ENCODE measurements at places on chromosomes 1 and 21.

- DNase-seq, result no peak
Observed at GRCh38 chr1:111878091-111878490, 111.4 kb downstream of the KCND3 start.

DNA sequence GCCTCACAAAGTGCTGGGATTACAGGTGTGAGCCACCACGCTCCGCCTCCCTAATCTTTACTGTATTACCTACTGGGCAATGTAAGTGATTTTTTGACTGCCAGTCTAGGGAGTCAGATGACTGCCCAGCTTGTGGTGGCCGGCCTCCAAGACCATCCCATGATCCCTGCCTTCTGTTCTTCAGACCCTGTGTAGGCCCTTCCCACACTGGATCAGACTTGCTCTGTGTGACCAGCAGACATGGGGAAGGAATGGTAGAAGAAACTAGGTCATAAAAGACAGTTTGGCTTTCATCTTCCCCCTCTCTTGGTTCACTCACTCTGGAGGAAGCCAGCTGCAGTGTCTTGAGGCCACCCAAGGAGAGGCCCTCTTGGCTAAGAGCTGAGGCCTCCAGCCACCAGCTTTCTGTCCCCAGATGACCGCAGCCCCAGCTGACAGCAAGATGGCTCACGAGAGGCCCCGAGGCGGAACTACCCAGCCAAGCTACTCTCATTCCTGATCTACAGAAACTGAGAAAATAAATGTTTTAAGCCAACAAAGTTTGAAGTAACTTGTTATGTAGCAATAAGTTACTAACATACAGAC is 14.5 kb upstream of the CBR3 start:
- DNase-seq, result peak; percentile 67

DNA sequence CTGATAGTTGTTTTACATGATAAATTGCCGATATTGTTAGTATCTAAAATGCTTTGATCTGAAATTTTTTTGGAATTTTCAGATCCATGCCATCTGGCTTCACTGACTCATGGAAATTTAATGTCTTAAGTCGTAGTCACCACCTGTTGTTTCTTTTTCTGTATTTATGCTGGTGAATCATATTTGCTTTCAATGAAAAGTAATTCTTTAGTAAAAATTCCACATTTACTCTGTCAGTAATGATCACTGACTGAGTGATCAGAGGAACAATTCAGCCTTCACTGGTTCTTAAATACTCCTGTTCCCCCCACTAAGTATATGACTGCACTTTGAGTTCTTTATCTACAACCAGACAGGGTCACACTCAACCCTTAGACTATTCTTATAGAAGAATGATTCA is 185.6 kb upstream of the NRIP1 start:
- no peak for DNase-seq

- peak; percentile 3 for DNase-seq
Observed at GRCh38 chr1:51840743-51841461, 37.6 kb downstream of the NRDC start.

DNA sequence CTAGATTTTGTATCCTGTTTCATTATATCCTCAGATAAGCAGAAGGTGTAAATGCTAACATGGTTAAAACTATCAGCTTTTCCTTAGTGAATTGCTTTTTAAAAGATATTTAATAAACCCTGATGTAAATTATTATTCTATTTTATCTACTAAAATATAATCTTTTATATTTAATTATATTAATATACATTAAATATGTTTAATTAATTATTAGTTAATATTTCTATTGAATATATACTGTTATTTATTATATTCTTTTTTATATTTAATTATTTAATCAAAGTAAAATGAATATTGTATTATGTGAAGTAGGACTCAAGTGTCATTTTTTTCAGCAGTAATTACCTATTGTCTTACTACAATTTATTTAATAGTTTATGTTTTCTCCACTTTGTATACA is 179.7 kb upstream of the ADGRL4 start:
- DNase-seq, result no peak

DNA sequence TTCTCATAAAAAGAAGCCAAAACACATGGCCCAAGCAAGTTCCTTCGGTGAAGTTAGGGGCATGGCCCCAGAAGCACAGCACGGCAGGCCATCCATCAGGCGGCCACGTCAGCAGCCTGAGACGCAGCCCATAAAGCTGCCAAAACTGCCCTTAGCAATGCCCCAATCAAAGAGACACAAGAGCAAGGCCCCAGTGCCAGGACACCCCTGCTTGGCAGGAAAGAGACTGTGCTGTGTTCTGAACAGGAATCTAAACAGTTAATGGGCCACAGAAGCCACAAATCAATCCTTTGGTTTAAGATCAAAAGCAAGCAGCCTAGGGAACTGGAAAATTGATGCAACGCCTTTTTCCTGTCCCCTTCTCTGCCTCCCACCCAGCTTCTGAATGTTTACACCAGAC is 497.0 kb upstream of the USP24 start:
- DNase-seq, result no peak

GRCh38 chr1:160402001-160402795 is 1.8 kb downstream of the VANGL2 start:
- DNase-seq, result no peak

DNA sequence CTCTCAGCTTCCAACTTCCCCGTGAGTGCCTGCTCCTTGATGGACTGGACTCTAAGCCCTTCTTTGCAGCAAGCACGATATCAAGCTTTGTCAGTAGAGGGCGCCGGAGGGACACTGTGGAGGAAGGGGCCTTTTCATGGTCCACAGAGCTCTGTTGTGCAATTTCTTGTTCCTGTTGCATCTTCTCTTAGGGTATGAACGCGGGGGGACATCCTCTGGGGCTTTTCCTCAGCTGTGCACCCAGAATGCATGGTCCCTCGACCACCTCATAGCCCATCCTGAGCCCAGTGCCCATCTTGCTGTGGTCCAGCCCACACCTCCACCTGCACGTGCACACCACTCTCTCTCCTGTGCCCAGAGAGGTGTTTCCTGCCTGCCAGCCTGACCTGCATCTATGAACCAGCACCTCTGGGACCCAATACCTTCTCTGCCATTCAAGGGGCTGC is 556.8 kb downstream of the PTPRU start:
- DNase-seq, result peak; percentile 82

- no peak for DNase-seq
Observed at GRCh38 chr1:184755226-184756065, 788 bp upstream of the EDEM3 start.

Data from EH (cell line).